ENCODE measurements at places on chromosomes 1 and 21.

- DNase-seq = no peak
Observed at GRCh38 chr1:42784946-42785693, at the start of gene TMEM269. Gene TMEM269 (plus strand): TSS chr1:42784991. CDS start chr1:42789894, 4,903 bp downstream.

- DNase-seq = no peak
Observed at GRCh38 chr1:10935724-10936123, 76.7 kb upstream of the TARDBP start.

- DNase-seq = no peak
Observed at GRCh38 chr1:56495538-56495937, 83.8 kb downstream of the PLPP3 start.

DNA sequence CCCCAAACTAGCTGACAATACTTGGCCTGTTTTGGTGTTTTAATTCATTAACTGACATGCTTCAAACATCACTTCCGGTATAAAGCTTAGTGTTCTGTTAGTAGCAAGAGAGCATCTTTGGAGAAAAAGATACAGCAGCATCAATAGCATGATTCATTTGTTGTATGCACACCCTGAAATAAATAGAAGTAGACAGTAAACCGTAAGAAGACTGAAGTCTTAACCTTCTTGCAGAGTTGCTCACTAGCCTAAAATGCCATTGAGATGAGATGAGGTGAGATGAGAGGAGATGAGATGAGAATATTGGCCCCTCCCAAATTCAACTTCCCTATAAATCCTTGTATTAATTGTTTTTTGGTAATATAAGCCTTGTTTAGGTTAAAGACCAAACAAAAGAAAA is 108.8 kb downstream of the TNFSF18 start:
- no peak for DNase-seq

DNA sequence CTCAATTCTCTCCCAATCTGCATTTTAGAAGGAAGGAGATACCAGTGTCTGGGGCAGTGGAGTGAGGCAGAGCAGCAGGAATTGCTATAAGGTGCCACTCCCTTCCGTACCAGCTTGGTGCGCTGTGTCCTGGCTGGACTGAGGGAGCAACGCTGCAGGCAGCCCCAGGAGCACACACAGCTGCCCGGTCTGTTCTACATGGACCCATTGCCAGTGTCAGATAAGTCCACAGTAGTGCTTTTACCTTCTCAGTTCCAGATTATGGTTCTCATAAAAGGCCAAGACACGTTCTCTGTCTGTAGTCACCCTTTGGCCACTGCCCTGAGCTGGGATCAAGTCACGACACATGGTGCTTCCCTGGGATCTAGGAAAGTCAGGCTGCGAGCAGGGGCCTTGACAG is 44.1 kb upstream of the BARHL2 start:
- DNase-seq = no peak

- DNase-seq = no peak
Observed at GRCh38 chr1:96588416-96588995, 133.1 kb upstream of the PTBP2 start.

DNA sequence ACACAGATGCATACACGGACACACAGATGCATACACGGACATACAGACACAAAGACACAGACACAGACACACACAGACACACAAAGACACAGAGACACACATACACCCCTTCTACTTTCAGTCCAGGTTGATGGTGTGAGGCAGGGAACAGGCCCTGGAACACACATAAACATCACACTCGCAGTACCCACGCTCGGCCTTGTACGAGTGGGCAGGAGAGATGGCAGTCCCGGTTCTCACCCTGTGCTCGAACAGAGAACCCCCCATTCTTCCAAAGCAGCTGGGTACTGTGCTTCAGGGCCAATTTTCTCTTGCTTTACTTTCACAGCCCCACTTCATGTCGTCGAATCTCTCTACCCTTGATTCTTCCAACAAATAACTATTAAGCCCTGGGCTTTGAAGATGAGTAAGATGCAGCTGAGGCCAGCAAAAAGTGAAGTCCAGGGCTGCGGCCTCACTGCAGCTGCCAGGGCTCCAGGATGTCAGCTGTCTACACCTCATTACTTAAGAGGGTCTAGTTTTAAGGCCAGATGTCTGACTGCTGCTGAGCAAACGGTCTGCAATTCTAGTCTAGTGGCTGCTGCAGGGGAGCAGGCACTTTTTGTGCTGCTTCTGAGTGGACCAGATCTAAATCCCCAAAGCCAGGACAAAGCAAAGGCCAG is 90.1 kb downstream of the PGBD5 start:
- DNase-seq = no peak

GRCh38 chr1:44907893-44908292 is 64.8 kb upstream of the PTCH2 start:
- no peak for DNase-seq

DNA sequence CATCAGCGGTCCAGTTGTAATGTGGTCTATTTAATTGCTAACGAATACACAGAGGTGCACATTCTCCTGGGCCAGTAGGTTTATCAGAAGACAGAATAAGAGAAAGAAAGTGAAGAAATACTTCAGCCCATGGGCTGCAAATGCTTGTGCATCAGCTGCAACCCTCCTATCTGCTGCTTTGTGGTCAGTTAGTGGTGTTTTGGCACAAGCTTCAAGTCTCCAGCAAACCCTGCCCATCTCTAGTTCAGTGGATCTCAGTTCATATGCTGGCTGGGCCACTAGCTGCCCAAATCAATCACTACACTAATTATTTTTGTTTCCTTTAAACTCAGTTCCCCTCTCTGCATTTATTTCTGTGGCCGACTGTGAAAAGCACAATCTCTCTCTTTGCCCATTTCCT is 124.2 kb downstream of the KCNJ6 start:
- no peak for DNase-seq

DNA sequence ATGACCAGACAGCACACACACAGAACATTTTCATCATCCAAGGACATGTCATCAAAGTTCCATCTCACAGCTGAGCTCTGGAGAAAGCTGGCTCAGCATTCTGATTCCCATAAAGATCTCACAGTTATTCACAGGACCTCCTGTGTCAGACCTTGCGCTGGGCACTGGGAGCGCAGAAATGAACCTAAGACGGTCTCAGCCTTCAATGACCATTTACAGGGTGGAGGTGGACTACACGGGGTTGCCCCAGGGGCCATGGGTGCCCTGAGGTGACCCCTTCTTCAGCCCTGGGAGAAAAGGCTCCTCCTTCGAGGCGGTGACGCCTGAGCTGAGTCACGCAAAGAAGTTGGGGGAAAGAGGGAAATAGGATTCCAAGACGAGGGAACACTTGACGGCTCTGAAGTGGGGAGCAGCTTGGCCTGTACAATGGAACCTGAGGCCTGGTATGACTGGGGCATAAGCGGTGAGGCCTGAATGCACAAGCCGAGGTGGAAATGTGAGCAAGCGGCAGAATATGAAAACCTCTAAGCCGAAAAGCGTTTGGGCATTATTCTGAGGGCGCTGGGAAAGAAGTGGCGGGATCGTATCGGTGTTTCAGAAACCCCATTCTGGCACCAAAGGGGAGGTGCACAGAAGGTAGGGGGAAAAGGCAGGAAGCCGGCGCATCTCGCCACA is 797 bp downstream of the CC2D1B start:
- no peak for DNase-seq

- no peak for DNase-seq
Observed at GRCh38 chr1:17070163-17070525, 16.3 kb upstream of the SDHB start.

- DNase-seq = no peak
Observed at GRCh38 chr1:2589431-2590232, 3.1 kb downstream of the PRXL2B start.

GRCh38 chr1:53112861-53113260 is 29.6 kb downstream of the SLC1A7 start:
- no peak for DNase-seq

GRCh38 chr1:206563367-206564207 is 48.7 kb downstream of the EIF2D start:
- DNase-seq = no peak

DNA sequence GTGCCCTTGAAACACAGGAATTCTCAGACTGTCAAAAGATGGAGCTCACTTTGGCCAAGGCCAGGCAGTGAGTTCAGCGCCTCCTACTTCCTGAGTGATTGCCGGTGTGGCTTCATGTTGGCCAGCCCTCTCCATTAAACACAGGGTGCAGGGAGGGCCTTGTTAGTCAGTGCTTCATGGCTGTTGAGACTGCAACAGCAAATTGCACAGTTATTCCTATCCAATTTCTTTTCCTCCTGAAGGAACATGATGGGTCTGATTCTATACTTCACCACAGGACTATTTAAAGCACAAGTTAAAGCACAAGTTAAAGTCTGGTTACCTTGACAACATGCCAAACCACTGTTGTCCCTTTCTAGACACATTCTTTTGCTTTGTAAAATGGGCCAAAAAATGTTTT is 156.6 kb downstream of the SIPA1L2 start:
- DNase-seq = no peak

DNA sequence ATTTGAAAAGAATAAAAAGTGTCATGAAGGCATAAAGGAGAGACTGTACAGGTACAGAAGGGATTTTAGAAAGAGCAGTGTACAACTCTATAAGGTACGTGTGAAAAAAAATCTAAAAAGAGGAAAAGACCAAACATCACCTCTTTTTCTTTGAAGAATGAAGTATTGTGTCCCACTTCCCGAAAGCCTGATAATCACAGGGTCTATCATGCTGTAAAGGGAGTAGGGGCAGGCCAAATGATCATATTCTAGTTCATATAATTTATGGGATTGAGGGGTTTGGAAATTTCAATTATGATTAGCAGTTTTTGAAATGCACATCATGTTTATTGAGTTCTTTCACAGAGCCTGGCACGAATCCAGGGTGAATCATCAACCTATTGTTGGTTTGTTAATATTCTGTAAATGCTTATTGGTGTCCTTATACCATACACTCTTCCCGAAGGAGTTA is 910 bp upstream of the RERE start:
- no peak for DNase-seq

DNA sequence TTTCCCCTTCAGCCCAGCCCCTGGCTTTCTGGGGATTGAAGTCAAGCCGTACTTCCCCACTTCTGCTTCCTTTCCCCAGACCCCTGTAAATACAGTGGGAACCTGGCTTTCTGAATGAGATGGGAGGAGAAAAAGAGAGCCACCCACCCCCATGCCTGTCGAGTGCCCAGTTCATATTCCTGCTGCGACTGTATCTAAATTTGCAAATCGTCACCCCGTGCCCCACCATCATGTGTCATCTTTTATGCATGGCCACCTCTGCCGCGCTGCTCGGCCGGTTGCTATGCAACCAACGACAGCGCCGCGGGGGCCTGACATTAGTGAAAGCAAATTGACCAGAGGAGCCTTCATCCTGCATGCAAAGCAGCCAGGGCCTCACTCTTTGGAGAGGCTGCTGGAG is 143.0 kb downstream of the ELAVL4 start:
- DNase-seq = no peak

- DNase-seq = no peak
Observed at GRCh38 chr1:115423776-115424175, 85.7 kb upstream of the NGF start.

- no peak for DNase-seq
Observed at GRCh38 chr1:18176619-18177018, 69.0 kb downstream of the IGSF21 start.

Measured in stimulated activated CD8-positive, alpha-beta memory T cell treated with anti-CD3 and anti-CD28 coated beads, Interleukin-7, amount 100 ng/mL, for 1 hour (primary cell).